ENCODE measurements at places on chromosomes 5 and 9.

DNA sequence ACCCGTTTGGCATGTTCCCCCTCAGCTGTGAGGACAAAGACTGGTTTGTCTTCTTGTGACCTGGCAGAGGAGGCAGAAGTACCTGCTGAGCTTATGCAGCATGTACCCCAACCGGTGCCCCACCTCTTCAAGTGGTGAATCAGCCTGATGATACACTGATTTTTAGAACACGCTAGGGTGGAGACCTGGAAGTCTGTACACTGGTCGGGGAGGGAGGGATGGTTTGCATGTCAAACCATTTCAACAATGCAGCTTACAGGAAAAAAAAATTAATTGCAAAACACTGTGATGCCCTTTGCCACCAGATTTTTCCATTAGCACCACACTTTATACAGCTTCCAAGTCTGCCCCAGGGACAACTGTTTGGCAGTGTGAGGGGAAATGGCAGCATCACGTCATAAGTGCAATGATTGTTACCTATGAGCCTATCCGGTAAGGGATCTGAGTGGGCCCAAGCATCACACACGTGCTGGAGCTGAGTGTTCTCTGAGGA is 155.1 kb upstream of the DMRT1 start:
- DNase-seq, result no peak

DNA sequence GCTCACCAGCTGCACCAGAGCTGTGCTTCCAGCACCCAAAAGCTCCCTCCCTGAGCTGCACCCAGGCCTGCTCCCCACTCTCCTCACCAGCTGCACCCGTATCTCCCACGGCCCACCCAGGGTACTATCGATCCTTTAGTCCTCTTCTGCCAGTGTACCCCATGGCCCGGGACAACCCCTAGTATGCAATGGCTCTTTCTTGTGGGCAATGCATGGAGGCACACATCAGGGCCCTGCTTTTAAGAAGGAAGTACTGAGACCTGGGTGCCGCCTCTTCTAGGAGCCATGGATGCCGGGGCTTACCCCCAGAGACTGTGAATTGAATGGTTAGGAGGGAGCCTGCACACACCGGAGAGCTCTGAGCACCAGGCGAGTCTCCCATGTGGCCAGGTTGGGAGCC is 49.5 kb downstream of the TENT4A start:
- no peak for DNase-seq

DNA sequence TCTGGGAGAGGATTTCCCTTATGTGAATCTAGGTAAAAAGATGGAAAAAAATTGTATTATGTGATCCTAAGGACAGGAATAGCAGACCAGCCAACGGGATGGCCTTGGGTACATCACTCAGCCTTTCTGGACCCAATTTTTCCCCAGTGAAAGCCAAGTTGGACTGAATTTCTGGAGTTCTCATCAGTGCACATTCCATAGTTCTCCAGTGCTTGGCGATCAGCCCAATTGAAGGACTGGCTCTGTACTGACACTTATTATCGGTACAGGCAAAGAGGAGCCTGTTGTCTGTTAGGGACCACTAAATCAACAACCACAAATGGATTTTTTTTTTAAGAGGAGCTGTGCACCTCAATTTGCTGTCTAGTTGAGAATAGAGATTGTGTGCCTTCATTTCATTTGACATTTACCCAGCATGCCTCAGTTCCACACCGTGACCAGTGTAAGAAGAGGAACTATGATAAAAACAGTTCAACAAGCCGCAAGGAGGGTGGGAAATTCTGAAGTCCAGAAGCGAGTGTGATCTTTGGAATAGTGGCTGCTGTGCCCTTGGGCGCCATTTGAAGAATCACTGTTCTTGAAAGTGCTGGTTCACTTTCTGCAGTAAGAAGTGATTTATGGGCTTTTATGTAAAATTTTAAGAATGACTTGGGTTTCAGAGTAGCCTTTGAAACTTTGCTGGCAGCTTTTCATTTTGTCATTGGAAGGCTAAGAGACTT is 8.0 kb downstream of the ARL10 start:
- DNase-seq, result no peak

DNA sequence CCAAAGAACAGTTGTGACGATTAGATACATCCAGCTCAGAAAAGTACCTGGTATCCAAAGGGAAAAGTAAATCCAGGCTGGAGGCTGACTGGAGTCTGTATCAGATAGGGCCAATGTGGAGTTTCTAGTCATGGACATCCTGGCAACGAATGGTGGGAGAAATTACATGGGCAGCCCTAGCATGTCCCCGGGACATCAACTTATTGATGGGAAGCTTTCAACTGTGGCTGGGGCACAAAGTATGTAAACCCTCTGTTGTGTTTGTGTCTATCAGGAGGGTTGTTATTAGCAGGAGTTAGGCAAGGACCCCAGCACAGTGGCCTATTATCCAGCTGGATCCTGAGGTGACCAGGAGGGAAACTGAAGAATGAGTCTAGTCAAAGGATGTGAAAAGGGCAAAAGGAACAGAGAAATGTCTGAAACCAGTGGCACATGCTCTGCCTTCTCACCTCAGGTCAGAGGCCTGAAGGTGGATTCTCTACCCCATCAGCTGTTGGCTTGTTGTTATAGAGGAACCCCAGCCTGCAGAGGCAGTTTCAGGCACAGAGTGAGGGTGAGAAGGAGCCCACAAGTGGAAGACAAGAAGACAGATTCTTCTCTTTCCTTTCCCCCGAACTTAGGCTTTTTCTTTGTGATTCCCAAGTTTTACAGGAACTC is 19.9 kb downstream of the IFNW1 start:
- no peak for DNase-seq

DNA sequence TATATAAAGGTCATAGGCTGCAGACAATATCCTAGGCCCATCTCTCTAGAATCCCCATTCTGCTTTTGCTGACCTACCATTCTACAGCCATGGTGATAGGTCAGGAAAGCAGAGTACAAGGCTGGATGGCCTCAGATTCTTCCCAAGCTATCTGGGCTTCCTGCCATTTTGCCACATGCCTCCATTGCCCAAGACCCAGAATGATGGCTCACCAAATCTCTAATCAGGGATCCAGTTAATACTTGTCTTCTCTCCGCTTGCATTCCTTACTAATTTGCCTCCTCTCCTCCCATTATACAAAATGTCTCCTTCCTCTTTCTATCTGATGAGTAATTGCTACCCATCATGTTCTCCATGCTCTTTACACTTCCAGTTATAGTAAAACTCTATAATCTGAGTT is 22.7 kb upstream of the NDUFS4 start:
- DNase-seq, result no peak

GRCh38 chr5:138762110-138762509 is 8.9 kb downstream of the CTNNA1 start:
- DNase-seq, result no peak

GRCh38 chr5:150144879-150145278 is 10.8 kb downstream of the PDGFRB start:
- DNase-seq, result no peak
